ENCODE measurements at places on chromosomes 12 and 14. TPM values are rescaled to one million over a fixed set of nuclear protein-coding genes. Genes with fewer than 3 reads are reported as not detected.
A peak's percentile ranks its signal among the peaks of the same experiment; 100 is the strongest.

DNA sequence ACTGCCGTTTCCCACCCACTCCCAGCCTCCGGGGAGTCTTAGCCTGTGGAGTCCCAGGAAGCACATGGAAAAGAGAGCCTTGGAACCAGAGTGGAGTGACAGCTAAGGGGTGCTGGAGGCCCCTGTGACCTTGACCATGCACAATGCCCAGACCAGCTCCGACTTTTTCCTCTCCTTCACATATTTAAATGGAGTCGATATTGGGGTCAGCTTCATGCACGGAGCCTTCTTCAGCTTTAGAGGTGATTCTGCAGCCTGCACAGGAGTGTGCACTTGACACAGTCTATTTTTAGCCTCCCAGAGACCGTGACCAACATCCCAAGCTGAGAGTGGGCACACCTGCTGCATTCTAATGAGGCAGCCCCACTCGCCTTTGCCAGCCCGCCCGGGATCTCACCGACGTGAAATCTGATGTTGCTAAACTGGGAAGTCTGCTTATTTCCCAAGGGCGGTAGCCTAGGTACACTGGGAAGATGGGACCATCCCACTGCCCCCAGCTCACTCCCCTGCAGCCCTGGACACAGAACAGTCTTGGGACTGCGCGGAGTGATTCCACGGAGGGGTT is 47.5 kb downstream of the PRMT8 start:
- peak; percentile 27 for DNase-seq

GRCh38 chr12:60194678-60195077 is 598.8 kb downstream of the SLC16A7 start:
- no peak for DNase-seq

DNA sequence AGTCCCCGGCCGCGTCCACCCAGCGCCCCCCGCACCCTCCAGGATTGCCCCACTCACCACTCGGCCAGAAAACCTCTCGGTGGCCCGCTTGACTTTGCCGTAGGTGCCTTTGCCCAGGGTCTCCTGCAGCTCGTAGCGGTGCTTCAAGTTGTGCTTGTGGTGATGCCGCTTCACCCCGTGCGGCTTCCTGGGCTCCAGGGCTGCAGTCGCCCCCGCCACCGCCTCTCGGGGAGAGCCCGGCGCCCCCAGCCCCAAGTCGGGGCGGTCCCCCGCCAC is 459 bp downstream of the NUAK1 start:
- no peak for DNase-seq

DNA sequence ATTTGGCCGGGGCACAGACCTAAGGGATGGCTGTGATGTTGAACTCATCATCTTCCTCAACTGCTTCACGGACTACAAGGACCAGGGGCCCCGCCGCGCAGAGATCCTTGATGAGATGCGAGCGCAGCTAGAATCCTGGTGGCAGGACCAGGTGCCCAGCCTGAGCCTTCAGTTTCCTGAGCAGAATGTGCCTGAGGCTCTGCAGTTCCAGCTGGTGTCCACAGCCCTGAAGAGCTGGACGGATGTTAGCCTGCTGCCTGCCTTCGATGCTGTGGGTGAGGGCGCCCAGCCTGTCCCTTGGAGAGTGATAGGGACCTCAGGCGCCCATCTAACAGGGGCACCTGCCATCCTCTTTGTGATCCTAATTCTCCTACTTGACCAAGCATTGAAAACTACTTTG is 12.4 kb downstream of the OAS3 start:
- no peak for DNase-seq

- DNase-seq = no peak
Observed at GRCh38 chr14:29664515-29664914, 263.1 kb downstream of the PRKD1 start.

DNA sequence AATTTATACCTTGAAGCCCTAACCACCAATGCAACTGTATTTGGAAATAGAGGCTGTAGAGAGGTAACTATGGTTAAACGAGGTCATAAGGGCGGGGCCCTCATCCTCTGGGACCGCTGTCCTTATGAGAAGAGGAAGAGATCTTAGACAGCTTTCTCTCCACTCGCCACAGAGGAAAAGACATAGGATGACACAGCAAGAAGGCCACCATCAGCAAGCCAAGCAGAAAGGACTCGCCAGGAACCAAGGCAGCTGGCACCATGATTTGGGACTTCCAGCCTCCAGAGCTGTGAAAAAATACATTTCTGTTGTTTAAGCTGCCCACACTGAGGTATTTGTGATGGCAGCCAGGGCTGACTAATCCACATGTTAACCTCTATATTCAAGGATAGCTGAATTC is 30.4 kb upstream of the BCAT1 start:
- no peak for DNase-seq

GRCh38 chr14:54794796-54795195 is 107.8 kb downstream of the GCH1 start:
- DNase-seq = no peak

- no peak for DNase-seq
Observed at GRCh38 chr12:95116341-95116740, 42.9 kb upstream of the NR2C1 start.

DNA sequence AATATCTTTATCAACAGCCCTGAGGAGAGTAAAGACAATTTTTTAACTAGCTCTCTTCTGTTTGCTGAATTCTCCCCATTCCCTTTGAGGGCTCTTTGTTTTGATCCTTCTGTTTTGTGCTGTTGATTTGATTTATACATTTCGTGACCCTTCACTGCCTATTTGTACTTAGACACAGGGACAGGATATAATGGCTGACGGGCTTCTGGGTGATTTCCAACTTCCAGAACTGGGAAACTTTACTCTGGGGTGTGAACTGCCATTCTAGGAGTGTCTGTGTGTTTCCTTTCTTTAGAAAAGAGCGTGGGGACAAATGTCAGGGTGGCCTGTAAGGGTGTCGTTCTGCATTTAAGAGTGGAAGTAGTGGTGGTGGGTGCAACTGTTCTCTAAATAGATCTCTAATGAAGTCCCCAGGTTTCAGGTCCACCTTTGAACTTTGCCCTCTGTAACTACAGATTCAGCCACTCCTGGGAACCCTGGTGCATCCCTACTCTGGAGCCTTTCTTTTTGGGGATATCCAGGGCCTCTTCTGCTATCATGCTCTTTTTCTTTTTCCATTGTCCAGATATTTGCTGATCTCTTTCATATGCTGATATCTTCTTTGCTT is 22.3 kb upstream of the SSPN start:
- DNase-seq = no peak

TXNDC16 gene
- total RNA-seq = 14.3 TPM
